Activated CD8-positive, alpha-beta T cell treated with anti-CD3 and anti-CD28 coated beads, Interleukin-2, amount 10 ng/mL, durations not matched to agents 7 days and 5 days (primary cell): ENCODE measurements at places on chromosomes 4 and X. TPM values are rescaled to one million over a fixed set of nuclear protein-coding genes. Genes with fewer than 3 reads are reported as not detected.

The GLOD5 gene
- not detected for total RNA-seq

The ASB12 gene
- total RNA-seq = not detected

The TMEM150C gene
- not detected for total RNA-seq

The CENPE gene
- 69.6 TPM for total RNA-seq

The STK26 gene
- 60.2 TPM for total RNA-seq

The TMEM187 gene
- total RNA-seq = 5.9 TPM

The GC gene
- not detected for total RNA-seq

The CPZ gene
- 0.23 TPM for total RNA-seq

The CTAG1B gene
- total RNA-seq = not detected

The SNCA gene
- 4.3 TPM for total RNA-seq

The SLC49A3 gene
- total RNA-seq = 0.37 TPM

The SFRP2 gene
- not detected for total RNA-seq

The SMIM14 gene
- 2.5 TPM for total RNA-seq

GRCh38 chr4:141680060-141680459 is 43.7 kb downstream of the IL15 start:
- H3K36me3 ChIP-seq = no peaks in the 10 kb centered on the region
- no peaks in the 10 kb centered on the region for H3K4me1 ChIP-seq
- H3K27me3 ChIP-seq = peaks cover 2% of the 10 kb centered on the region
- H3K4me3 ChIP-seq = no peak overlapping the region
- no peak overlapping the region for H3K27ac ChIP-seq

DNA sequence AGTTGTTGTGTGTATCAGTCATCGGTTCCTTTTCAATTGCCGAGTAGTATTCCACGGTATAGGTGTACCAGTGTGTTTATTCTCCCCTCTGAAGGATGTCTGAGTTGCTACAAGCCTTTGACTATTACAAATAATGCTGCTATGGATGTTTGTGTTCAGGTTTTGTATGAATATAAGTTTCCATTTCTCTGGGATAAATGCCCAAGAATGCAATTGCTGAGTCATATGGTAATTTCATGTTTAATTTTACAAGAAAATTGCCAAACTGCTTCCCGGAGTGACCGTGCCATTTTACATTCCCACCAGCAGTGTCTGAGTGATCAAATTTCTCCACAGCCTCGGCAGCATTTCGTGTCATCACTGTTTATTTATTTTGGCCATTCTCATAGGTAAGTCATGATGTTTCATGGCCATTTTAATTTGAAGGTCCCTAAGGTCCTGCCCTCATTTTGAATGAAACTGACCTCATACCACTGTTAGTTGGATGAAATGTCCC is 73.9 kb downstream of the IRF2 start:
- H3K27ac ChIP-seq = no peak overlapping the region
- no peak for DNase-seq
- H3K4me3 ChIP-seq = no peak overlapping the region
- no peaks in the 10 kb centered on the region for H3K27me3 ChIP-seq
- peaks cover 16% of the 10 kb centered on the region for H3K4me1 ChIP-seq
- peaks cover 84% of the 10 kb centered on the region for H3K36me3 ChIP-seq

DNA sequence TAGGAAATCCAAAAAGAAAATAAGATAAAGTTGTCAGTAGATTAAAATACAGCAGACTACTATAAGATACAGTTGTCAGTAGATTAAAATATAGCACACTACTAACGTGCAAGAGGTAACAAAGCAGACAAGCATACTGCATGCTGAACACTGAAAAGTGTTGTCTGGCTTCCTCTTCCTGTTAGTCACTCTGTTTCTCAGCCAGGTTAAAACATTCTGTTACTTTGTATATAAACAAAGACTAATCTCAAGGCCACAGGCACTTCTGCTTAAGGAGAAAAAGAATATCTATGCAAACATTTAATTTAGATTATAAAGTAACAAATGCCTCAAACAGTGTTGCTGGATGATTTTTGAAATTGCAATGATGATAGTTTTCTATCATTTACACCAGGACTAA is 41.0 kb upstream of the SCD5 start:
- H3K36me3 ChIP-seq = peaks cover 32% of the 10 kb centered on the region
- no peak overlapping the region for H3K4me3 ChIP-seq

GRCh38 chrX:44459501-44459900 is 83.2 kb downstream of the FUNDC1 start:
- no peaks in the 10 kb centered on the region for H3K36me3 ChIP-seq
- H3K4me3 ChIP-seq = no peak overlapping the region
- no peak overlapping the region for H3K27ac ChIP-seq
- H3K4me1 ChIP-seq = no peaks in the 10 kb centered on the region
- DNase-seq = no peak

- H3K36me3 ChIP-seq = no peaks in the 10 kb centered on the region
- H3K27me3 ChIP-seq = peaks cover 9% of the 10 kb centered on the region
- no peak overlapping the region for H3K27ac ChIP-seq
- H3K4me1 ChIP-seq = no peaks in the 10 kb centered on the region
Observed at GRCh38 chr4:25970691-25971432, 56.8 kb downstream of the SMIM20 start.

DNA sequence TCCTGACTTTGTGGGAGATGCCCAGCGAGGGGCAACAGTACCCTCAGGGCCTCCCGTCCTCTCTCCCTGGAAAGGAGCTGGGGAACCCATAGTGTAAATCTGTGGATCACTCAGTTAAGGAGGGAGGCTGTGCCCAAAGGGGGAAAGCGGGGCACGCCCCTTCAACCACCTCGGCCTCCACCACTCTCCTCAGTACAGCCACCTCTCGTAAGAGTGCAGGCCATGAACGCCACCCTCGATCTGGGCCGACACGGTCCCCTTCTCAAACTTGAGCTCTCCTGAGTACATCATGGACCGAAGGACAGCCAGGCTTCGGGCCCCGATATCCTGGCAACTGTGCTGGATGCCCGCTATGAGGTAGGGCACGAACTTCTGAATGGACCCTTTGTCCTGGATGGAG is 221.8 kb upstream of the ATP6AP2 start:
- H3K4me3 ChIP-seq = no peak overlapping the region
- H3K4me1 ChIP-seq = no peaks in the 10 kb centered on the region
- no peak for DNase-seq
- H3K27me3 ChIP-seq = no peaks in the 10 kb centered on the region
- H3K36me3 ChIP-seq = no peaks in the 10 kb centered on the region
- no peak overlapping the region for H3K27ac ChIP-seq

DNA sequence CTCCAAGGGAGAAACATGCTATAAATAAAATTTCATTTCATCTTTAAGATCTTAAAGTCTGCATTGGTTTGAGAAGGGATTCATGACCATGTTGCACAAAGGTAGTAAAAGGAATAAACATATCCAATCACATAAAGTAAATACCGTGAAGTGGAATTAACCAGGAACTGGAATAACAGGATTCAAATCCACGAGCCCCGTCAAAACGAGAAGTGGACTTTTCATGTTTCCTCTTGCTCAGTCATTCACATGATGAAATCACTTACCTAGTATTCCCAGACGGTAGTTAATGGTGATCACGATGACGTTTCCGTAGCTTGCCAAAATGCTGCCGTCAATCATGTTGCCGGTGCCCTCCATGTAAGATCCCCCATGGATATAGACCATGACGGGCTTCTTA is 199.7 kb downstream of the NLGN4X start:
- no peaks in the 10 kb centered on the region for H3K4me1 ChIP-seq
- H3K4me3 ChIP-seq = no peak overlapping the region
- no peak overlapping the region for H3K27ac ChIP-seq
- DNase-seq = no peak

DNA sequence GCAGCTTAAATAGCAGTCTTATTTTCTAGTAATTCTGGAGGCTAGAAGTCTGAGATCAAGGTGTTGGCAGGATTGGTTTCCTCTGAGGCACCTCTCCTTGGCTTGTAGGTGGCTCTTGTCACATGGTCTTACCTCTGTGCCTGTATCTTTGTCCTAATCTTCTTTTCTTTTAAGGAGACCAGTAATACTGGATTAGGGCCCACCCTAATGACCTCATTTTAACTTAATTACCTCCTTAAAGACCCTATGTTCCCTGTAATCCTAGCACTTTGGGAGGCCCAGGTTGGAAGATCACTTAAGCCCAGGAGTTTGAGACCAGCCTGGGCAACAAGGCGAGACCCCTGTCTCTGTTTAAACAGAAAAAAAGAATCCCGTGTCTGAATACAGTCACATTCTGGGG is 38.9 kb downstream of the ARHGAP10 start:
- H3K4me1 ChIP-seq = no peaks in the 10 kb centered on the region
- no peak for DNase-seq
- no peaks in the 10 kb centered on the region for H3K27me3 ChIP-seq
- H3K4me3 ChIP-seq = no peak overlapping the region
- no peaks in the 10 kb centered on the region for H3K36me3 ChIP-seq

GRCh38 chrX:29952016-29952415 is 263.3 kb upstream of the MAGEB2 start:
- H3K4me1 ChIP-seq = no peaks in the 10 kb centered on the region
- H3K36me3 ChIP-seq = no peaks in the 10 kb centered on the region
- H3K27me3 ChIP-seq = no peaks in the 10 kb centered on the region
- no peak for DNase-seq
- H3K4me3 ChIP-seq = no peak overlapping the region
